ENCODE measurements at places on chromosomes 1 and 21.

GRCh38 chr21:35338281-35338680 lies 289.2 kb upstream of the RUNX1 start:
- no peak for DNase-seq

GRCh38 chr1:8560611-8561544 lies 243.0 kb downstream of the SLC45A1 start:
- peak; percentile 55 for DNase-seq

DNA sequence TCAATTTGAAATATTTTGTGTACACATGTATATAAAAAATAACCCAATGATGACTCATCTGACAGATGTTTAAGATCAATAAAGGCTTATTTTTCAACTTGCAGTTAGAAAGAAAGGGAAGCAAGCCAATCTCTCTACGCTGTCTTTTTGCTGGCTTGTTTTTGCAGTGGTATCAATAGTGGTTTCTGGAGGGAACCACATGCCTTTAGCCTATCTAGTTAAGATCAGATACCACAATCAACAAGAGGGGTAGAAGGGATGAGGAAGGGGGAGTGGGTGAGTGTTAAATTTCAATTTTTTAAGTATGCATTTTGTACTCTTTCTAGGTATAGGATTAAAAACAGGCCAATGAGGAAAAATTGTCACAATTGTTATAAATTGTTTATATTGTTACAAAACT lies 276.2 kb downstream of the KCNH1 start:
- DNase-seq = no peak

GRCh38 chr21:25911730-25912401 lies 177.1 kb downstream of the GABPA start:
- no peak for DNase-seq

- DNase-seq = no peak
Observed at GRCh38 chr1:243733670-243734307, 116.3 kb downstream of the AKT3 start.

DNA sequence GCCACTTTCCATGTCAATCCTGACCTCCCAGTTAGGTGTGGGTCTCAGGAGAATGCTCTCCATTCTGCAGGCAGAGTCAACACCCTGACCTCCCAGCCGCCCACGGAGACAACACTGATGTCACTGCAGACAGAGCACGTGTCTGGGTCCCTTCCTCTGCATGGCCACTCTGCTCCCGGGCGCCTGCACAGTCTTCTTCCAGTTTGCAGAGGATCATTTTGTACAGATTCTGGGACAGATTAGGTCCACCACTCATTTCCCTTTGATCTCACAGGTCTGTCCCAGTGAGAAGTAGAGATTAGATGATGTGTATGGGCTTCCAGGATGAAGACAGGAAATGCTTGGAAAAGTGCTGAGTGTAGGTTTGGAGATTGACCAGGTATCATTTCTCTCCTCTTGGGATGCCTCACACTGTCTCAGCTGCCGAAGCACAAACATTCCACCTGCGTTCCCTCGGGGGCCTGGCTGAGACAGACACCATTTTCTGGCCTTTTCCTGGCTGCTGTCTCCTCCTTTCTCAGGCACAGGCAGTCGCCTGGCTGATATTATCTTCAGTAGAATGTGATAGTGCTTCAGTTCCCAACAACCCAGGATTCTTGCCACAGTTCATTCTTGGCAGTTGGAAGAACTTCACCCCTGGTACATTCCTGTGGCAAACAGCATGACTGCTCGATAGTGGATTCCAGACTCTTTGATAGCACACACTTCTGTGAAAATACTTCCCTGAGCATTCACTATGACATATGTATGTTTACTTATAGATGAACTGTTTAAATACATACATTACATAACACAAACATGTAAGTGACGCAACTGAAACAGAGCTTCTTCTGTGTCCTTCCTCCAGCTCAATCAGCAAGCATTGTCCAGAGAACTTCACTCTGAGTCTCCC lies 7.9 kb downstream of the MYBPHL start:
- DNase-seq = no peak

GRCh38 chr1:165882168-165882837 lies 54.9 kb downstream of the UCK2 start:
- DNase-seq = no peak

- no peak for DNase-seq
Observed at GRCh38 chr1:237183963-237184540, 142.1 kb downstream of the RYR2 start.

DNA sequence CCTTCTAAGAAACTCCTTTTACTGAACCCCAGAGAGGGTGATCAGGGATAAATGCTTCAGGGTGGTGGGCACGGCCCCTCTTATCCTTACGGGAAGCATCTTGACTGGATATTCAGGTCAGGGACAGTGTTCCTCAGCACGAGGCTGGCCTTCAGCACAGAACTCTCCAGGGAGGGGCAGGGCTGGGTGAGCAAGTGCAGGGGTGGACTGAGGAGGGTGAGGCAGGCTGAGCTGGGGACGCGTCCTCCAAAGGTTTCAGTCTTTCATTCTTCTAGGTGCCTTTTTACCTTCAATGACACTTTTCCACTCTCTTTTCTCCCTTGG lies 52.3 kb downstream of the RASSF5 start:
- DNase-seq = no peak

GRCh38 chr1:18183533-18183932 lies 75.9 kb downstream of the IGSF21 start:
- no peak for DNase-seq

DNA sequence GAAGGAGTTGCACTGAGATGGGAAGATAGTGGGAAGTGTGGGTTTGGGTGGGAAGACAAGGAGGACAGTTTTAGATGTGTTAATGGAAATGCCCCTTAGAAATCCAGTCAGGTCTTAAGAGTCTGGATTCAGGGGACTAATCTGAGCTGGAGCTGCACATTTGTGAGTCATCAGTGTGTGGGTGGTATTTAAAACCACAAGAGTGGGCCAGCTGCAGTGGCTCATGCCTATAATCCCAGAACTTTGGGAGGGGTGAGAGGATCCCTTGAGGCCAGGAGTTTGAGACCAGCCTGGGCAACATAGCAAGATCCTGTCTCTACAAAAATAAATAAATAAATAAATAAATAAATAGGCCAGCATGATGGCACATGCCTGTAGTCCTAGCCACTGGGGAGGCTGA lies 40.9 kb upstream of the SLC6A9 start:
- no peak for DNase-seq

GRCh38 chr1:52142220-52143183 lies 613 bp downstream of the ZFYVE9 start:
- no peak for DNase-seq

GRCh38 chr1:245079021-245079609 lies 75.7 kb upstream of the KIF26B start:
- DNase-seq = peak; percentile 59

DNA sequence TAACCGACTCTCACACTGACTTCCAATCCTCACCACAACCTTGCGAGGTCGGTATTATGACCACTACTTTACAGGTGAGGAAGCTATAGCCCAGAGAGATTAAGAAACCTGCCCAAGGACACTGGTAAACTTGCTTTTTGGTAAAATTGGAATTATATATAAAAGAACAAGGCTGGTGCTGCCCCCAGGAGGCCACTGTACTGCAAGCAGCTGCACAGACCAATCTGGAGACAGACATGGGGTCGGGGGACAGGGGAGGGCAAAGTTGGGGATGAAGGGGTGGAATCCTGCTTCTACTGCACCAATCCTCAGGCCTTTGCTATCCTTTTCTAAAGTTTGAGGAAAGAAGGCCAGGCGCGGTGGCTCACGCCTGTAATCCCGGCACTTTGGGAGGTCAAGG lies 280.8 kb downstream of the SPATA17 start:
- DNase-seq = peak; percentile 19

DNA sequence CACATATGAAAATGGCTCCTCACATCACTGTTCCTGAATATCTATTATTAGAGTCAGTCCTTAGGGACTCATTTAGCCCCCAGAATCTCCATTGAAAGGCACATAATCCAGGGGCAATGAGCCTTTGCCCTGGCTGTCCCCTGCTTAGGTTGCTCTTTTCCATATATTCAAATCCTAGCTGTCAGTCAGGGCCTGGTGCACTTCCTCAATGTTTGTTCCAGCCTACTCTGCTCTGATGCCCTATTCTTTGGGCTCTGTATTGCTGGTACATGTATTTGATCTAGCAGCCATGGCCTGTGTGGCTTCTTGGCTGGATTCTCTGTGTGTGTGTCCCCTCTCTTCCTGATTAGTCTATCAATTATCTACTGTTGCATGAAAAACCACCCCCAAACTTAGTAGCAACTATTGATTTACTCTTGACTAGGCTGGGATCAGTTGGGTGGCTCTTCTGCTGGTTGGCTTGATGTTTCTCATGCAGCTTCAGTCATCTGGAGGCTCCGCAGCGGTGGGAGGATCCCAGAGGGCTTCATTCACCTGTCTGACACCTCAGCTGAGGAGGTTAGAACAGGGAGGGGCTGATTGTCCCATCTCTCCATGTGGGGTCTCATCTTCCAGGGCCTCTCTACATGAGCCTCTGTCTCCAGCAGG lies 107.5 kb downstream of the DTL start:
- no peak for DNase-seq

DNA sequence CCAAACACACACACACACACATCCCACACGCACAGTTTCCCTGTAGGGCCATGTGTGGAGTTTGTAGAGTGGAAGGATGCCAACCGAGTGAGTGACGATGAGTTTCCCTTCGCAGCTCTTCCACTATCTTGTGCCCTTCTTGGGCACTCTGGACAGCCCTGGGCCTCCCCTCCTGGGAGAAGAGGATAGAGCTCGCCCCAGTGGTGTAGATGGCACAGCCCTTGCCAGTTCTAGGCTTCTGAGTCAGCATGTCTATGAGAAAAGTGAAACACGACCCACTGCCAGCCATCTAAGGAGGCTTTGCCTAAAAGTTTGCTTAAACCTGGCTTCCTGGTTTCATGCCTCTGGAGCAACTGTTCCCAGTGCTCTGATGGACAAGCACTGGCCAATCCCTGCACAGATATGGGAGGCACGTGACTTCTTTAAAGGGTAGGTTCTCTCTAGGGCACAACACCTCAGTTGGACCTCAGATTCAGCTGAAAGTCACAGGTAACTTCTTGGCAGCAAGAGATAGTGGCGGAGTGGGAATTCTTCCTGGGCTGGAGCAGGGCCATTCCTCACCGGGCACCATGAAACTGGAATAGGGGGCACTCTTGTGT lies 195.9 kb upstream of the GALNT2 start:
- DNase-seq = no peak

- no peak for DNase-seq
Observed at GRCh38 chr1:199129247-199129646, 490.4 kb downstream of the PTPRC start.

- no peak for DNase-seq
Observed at GRCh38 chr1:190479050-190479397, 1.4 kb upstream of the BRINP3 start.

DNA sequence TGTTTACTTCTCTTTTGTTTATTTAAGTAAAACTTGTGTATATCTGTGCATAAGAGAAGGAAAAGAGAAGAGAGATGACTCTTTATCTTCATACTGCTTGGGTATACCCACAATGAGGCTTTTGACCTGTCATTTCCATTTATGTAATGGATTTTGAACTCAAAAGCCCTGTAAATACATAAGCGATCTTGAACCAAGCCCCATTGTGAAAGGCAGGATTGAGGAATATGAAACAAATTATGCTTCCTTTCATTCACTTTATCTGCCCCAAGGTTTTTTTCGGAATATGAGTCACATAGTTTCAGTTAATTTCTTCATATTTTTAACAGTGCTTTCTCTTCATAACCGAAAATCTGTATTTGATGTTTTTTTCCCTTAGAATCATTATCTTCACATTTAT lies 21.4 kb downstream of the CNST start:
- DNase-seq = no peak

- DNase-seq = peak; percentile 60
Observed at GRCh38 chr1:174990382-174990999, 9.3 kb upstream of the CACYBP start.

DNA sequence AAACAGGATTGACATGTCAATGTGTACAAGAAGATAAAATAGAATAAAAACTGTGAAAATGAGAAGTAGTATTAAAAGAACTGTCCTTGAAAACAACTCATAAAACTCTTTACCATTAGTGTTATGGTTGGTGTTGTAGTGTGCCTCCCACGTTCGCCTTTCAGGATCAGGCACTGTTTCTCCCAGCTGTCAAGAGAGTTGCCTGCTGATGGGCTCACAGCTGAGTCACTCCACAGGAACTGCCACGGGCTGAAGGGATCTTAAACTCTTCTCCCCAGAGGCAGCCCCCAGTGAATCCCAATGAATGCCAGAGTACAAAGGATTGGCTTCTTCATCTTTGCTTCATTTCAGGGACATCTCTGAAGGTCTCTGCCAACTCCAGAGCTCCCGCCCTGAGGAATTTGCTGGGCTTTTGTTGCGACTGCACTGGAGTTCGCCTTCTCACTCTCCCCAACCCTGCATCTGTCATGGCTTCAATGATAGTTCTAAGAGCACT lies 119.6 kb downstream of the ADGRL2 start:
- no peak for DNase-seq

GRCh38 chr1:222781251-222781650 lies 33.6 kb upstream of the DISP1 start:
- DNase-seq = no peak

DNA sequence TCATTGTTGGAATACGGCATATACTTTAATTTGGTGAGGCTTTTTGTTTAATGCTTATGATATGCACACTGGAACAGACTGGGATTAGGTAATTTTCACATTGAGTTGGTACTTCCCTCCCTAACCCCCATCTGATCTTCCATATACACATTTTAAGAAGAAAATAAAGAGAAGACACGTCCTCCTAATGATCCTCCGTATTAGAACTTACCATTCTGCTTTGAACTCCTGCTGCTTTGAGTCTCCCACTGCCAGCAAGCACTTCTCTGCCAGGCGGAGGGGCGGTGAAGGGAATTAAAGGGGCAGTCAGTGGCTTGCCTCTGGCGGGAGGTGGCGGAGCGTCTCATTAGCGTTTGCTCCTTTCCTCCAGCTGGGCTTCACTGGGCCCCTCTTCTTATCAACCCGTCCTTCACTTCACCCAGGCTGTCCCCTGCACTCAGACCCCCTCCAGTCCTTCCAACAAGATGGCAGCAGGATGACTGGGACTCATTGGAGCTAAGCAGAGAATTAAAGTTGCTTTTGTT lies 433.4 kb downstream of the KIF26B start:
- no peak for DNase-seq

GRCh38 chr1:20047096-20047495 lies 22.9 kb upstream of the PLA2G5 start:
- no peak for DNase-seq

- peak; percentile 17 for DNase-seq
Observed at GRCh38 chr1:214537219-214537618, 14.2 kb downstream of the PTPN14 start.

- DNase-seq = no peak
Observed at GRCh38 chr1:71621785-71622184, 541.0 kb upstream of the ZRANB2 start.

GRCh38 chr1:162327788-162328165 lies 48.9 kb downstream of the SPATA46 start:
- no peak for DNase-seq

Data from A549 (cell line).